NCI-H1436 (cell line): ENCODE measurements at places on chromosomes 1 and 21.

DNA sequence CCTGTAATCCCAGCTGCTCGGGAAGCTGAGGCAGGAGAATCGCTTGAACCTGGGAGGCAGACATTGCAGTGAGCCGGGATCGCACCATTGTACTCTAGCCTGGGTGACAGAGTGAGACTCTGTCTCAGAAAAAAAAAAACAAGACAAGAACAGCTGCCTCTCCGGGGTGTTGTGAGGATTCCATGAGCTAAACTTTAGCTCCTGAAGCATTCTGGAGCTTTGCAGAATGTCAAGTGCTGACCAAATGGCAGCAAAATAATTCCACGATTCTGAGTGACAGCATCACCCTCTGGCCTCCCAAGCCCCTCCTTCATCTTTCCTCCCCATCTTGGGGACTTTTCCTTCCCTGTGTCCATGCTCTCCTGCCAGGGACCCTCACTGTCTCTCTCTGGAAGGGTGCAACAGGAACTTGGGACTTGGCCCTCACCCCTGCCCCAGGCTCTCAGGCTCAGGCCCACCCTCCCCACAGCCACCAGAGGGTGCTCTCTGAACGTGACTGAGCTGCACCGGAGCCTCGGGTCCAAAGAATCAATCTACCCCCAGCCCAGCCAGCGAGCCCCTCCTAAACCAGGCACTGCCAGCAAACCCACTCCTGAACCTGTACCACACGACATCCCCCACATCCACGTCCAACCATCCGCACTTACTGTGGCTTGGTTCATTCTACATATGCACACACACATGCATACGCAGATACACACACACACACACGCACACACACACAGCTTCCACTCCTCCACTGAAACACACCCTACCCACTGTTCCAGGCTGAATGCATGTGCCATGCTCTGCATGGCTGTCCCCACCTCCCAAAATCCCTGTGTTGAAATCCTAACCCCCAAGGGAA is 45.7 kb downstream of the ACOT7 start:
- peak; percentile 21 for DNase-seq

GRCh38 chr1:13597166-13597565 is 13.5 kb downstream of the PDPN start:
- DNase-seq: no peak

- no peak for DNase-seq
Observed at GRCh38 chr1:32782086-32782485, 35.1 kb downstream of the YARS1 start.

DNA sequence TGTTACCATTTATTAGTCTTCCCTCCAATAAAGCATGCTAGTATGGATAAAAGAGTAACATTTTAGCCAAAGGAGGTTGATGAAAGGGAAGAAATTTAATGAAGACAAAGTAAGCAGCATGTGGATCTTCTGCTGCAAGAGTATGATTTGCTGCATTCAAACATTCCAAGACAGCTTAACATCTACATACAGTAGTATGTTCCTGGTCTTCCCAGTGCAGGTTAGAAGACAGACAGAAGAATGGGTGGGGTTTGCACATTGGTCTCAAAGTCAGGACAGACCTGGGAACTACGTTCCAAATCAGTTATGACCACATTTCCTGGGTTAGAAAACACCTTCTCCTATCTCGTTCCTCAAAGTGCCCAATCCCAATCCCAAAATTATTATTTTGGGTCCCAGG is 43.3 kb downstream of the PUM1 start:
- no peak for DNase-seq

DNA sequence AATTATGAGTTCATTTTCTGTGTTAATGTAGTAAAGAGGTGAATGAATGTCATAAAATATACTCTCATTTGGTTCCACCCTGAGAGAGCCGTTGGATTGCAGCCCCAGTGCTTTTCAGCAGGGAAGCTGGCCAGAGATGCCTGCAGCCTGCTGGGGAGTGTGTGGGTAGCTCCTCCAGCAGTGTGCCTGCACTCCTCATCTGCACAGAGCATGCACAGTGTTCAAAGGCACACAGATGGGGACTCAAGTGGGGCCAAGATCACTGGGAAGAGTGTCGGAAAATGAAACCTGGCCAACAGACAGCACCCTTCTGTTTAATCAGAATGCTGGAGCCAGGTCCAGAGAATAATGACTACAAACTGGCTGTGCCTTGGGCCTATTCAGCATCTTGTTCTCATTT is 206.8 kb downstream of the ST6GALNAC3 start:
- no peak for DNase-seq

DNA sequence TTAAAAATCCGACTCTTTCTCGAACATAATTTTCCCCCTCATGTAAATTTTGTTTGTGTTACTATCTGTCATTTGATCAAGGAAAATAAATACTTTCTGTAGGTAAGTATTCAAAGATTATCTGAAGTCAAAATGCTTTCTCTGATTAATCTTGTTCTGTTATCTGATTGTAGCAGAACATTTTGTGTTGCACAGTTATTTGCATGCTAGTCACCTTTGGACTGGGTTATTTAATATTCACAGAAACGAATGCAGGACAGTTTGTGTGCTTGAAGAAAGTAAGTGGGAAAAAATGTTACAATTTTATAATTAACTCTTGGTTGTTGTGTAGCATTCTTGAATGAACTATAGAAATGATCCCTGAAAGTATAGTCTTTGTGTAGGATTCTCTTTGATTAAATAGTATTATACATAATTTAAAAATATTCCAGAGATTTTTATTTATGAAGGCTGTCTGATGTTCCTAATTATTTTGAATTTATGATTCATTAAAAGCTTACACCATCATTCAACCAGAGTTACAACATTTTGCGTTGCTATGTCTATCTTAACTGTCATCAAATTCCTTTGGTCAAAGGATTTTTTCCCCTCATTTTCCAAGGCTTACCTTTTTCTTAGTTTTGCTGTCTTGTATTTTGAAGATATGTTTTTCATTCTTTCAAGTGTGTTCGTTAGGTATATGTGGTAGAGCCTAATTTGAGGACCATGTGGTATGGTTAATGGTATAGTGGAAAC is 176.6 kb downstream of the GIPC2 start:
- no peak for DNase-seq

GRCh38 chr1:869499-870244 is 54.1 kb upstream of the SAMD11 start:
- peak; percentile 32 for DNase-seq

GRCh38 chr21:29487154-29487553 is 188.4 kb downstream of the BACH1 start:
- peak; percentile 7 for DNase-seq

DNA sequence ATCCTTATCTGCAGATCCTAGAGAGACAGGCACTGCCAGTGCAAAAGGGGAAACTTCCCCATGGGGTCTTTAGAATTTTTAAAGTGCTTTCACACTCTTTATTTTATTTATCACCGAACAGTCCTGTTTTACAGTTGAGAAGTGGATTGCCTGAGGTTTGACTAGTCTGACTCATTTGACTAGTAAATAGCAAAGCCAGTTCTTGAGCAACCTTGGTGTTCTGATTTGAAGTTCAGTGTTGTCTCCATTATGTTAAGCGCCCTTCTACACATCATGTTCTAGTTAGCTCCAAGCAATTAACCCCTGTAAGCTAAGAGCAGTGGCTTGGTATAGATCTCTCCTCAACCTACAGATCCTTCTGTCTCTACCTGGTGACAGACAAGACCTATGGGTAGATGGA is 262.9 kb downstream of the CACNA1E start:
- DNase-seq: no peak

DNA sequence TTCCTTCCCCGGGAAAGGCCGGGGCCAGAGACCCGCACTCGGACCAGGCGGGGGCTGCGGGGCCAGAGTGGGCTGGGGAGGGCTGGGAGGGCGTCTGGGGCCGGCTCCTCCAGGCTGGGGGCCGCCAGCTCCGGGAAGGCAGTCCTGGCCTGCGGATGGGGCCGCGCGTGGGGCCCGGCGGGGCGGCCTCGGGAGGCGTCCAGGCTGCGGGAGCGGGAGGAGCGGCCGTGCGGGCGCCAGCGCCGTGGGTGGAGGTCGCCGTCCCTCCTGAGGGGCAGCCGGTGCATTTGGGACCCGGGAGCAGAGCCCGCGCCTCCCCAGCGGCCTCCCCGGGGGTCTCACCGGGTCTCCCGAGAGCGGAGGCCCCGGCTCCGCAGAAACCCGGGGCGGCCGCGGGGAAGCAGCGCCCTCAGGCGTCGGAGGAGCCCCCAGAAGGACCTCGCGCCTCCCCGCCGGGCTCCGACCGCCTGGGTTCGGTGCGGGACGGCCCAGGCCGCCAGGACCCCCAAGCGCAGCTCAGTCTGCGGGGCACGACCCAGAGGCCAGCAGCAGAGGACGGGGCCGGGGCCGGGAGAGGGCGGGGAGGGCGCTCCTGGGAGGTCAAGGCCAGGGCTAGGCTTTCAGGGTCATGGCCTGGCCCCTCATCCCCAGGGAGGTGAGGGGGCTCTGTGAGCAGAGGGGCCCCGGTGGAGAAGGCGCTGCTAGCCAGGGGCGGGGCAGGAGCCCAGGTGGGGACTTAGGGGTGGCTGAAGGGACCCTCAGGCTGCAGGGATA is 7.2 kb upstream of the SLX9 start:
- DNase-seq: no peak

DNA sequence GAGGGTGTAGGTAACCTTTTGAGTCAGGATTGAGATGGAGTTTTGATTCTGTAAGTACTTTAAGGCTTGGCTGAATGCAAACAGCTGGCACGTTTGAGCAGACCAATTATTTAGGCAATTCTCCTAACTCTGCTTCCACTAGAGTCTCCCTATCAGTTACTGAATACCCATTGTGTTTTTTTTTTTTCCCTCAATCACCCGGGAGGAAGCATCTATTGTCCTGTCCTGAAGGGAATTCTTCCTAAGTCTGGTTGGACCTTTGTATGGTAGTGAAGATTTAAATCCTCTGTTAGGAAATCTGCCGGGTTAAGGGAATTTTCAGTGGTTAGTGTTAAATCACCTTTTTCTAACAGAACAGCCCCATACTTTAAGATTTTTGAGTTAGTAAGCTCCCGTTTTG is 571.2 kb upstream of the USP24 start:
- DNase-seq: no peak

DNA sequence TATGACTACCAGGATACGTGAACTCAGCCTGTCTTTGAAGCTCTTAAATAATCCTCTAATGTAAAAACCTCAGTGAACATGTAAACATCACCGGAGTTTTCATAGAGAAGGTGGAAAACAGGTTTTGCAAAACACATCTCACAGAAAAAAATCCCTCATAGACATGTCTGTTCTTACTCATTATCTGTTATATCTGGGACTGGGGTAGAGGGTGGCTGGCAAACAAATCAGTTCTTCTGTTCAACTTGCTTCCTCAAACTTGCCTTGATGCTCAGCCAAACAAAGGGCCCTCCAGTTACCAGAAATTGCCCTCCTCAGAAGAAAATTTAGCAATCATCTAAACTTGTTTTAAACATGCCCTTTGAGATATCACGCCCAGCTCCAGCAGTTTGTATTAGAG is 66.1 kb upstream of the CXADR start:
- no peak for DNase-seq

DNA sequence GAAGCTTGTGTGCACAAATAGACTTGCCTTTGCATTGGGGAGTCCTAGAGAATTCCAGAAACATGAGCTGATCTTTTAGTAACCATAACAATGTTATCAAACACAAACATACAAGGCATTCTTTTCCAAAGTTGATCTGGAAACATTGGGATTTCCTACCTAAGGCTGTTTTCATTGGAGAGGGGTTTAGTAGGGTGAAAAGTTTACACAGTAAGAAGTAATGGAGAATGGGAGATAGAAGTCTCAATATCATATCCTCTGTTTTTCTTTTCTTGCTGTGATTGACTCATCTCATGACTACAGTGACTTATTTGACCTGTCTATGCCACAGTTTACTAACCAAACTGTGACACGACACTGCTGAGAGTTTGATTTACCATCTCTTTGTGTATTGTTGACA is 65.6 kb upstream of the PLA2G4A start:
- no peak for DNase-seq

DNA sequence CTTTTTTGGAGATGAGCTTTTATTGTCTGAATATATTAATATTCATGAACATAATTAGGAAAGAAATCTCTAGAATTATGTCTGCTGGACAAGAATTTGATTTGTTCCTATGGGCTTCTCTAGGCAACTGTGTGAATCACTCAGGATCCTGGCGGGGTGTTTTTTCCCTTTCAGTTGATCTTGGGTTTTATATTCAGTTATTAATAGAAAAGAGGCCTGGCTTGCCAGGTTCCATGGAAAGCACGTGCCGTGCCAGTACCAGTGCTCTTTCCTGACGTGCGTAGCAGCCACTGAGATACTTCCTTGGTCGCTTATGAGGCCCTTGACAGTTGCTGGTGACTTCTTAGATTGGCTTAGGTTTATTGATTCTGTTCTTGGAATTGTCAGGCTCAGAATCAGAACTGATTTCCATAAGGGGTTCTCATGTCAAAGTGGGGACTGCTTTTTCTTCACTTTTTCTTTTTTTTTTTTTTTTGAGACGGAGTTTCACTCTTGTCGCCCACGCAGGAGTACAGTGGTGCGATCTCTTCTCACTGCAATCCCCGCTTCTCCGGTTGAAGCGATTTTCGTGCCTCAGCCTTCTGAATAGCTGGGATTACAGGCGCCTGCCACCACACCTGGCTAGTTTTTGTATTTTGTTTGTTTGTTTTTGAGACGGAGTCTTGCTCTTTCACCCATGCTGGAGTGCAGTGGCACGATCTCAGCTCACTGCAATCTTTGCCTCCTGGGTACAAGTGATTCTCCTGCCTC is 48.7 kb upstream of the KIF1B start:
- no peak for DNase-seq

DNA sequence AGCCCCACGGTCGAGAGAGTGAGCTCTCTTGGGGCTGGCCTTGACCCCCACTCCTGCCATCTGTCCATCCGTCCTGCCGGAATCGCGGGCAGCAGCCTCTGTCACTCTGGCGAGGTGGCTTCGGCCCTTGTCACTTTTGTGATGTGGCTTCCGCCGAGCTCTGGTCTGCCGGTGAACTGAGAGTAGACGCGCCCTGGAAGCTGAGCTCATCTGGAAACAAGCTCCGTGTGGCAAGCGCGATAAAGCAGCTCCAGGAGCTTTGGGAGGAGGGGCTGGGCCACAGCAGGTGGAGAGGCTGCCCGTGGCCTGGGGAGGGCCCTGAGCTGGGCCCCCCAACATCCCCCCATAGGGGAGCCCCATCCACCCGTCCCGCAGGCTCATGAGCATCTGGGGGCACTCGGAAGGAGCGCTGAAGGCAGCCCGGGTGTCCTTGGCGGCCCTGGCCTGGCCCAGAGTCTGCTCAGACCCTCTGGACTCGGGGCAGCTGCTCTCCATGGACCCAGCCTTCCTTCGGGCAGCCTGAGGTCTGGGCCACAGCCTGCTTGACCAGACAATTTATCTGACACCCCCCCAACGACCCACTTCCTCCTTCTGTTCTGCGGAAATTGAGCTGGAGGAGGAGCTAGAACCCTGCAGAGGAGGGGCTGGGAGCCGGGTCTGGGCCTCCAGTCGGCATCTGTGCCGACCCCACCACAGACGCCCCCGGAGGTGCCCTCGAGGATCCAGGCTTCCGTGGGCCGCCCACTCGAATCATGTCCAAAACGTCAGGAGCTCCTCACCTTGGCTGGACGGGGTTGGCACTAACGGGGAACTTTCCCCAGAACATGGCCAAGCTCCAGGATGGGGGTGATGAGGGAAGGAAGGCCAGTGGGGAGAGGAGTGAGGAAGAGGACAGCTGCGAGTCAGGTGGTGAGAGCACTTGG is 59.1 kb downstream of the SLC19A1 start:
- DNase-seq: no peak

- DNase-seq: no peak
Observed at GRCh38 chr1:168172250-168172915, 6.4 kb upstream of the TIPRL start.
